ENCODE measurements at places on chromosomes 2 and 18. TPM values are rescaled to one million over a fixed set of nuclear protein-coding genes. Genes with fewer than 3 reads are reported as not detected.
A peak's percentile ranks its signal among the peaks of the same experiment; 100 is the strongest.

The COLEC11 gene
- total RNA-seq: not detected

The CTAGE1 gene
- not detected for total RNA-seq

The CNOT11 gene
- total RNA-seq: 65.1 TPM

The GALNT14 gene
- total RNA-seq: not detected

The SNED1 gene
- total RNA-seq: 8.6 TPM

The CFAP210 gene
- total RNA-seq: not detected

The SERPINB8 gene
- 5.3 TPM for total RNA-seq

The LIMS4 gene
- total RNA-seq: not detected

The KCNG3 gene
- 0.12 TPM for total RNA-seq

The TTC32 gene
- 24.8 TPM for total RNA-seq

DNA sequence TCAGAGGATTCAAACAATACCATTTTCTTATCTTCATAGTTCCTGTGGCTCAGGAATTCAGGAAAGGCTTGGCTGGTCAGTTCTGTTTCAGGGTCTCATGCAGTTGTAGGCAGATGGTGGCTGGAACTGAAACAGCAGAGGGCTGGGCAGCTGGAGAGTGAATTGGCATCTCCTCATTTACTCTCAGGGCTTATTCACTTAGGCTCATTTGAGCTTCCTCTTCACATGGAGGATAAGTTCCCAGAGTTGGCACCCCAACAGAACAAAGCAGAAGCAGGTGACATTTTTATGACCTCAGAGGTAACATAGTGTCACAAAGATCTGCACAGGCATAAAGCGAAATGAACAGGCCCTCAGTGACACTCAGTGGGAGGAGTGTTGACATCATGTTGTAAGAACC lies 66.1 kb downstream of the RBBP8 start:
- H3K4me1 ChIP-seq: peaks cover 6% of the 10 kb centered on the region
- H3K27ac ChIP-seq: no peak overlapping the region
- peaks cover 42% of the 10 kb centered on the region for H3K36me3 ChIP-seq
- no peaks in the 10 kb centered on the region for H3K27me3 ChIP-seq

DNA sequence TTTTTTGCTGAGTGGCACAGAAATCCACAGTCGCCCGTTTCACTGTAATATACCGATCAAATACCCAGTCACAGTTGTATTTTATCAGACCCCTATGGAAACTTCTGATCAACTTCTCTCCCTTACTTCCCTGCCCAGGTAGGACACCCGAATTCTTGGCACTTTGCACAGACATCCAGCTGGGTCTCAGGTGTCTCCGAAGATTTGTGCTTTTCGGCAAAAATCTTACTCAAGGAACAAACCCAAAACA lies 596 bp downstream of the MREG start:
- no peak for DNase-seq
- H3K4me3 ChIP-seq: peak overlapping the region; percentile 82

GRCh38 chr2:16554060-16554583 lies 111.5 kb downstream of the CYRIA start:
- DNase-seq: no peak
- no peaks in the 10 kb centered on the region for H3K4me1 ChIP-seq
- H3K36me3 ChIP-seq: no peaks in the 10 kb centered on the region
- H3K27ac ChIP-seq: no peak overlapping the region

GRCh38 chr2:61759005-61759404 lies 94.9 kb downstream of the FAM161A start:
- H3K4me1 ChIP-seq: peaks cover 13% of the 10 kb centered on the region
- H3K4me3 ChIP-seq: no peak overlapping the region
- peaks cover 2% of the 10 kb centered on the region for H3K27me3 ChIP-seq
- H3K27ac ChIP-seq: no peak overlapping the region
- no peak for DNase-seq

DNA sequence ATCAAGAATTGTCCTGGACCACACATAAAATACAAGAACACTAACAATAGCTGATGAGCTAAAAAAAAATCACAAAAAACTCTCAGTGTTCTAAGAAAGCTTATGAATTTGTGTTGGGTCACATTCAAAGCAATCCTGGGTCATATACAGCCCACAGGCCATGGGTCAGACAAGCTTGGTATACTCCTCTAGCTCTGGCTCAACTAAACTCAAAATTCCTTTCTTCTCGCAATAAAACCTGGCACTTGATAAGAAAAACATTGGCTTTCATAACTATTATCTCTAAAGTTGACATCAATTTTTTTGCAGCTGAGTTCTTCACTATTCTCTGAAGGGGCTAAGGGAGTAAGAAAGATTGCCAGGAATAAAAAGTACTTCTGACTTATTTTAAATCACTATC lies 38.3 kb downstream of the FBXO48 start:
- no peak overlapping the region for H3K4me3 ChIP-seq
- no peak overlapping the region for H3K27ac ChIP-seq
- H3K36me3 ChIP-seq: no peaks in the 10 kb centered on the region
- H3K4me1 ChIP-seq: peaks cover 3% of the 10 kb centered on the region
- H3K27me3 ChIP-seq: no peaks in the 10 kb centered on the region

- no peak overlapping the region for H3K4me3 ChIP-seq
- H3K27ac ChIP-seq: peak overlapping the region; percentile 46
- H3K4me1 ChIP-seq: no peaks in the 10 kb centered on the region
- no peaks in the 10 kb centered on the region for H3K36me3 ChIP-seq
These were observed 9.7 kb downstream of the TCF23 start for GRCh38 chr2:27158468-27158867.

DNA sequence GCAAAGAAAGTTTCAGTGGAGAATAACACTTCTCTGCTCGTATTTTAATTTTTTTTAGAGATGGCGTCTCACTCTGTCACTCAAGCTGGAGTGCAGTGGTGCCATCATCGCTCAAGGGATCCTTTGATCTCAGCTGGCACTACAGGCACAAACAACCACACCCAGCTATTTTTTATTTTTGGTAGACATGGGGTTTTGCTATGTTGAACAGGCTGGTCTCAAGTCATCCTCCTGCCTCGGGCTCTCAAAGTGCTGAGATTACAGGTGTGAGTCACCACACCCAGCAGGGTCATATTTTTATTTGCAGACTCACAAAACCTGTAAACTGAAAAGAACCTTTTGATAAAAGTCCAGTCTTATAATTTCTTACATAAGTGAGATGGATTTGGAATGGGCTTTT lies 2.6 kb downstream of the TRAK2 start:
- peak overlapping the region; percentile 72 for H3K4me3 ChIP-seq
- H3K27me3 ChIP-seq: no peaks in the 10 kb centered on the region
- H3K27ac ChIP-seq: peak overlapping the region; percentile 87
- peaks cover 64% of the 10 kb centered on the region for H3K4me1 ChIP-seq

GRCh38 chr2:226295123-226295522 lies 504.5 kb downstream of the IRS1 start:
- H3K27ac ChIP-seq: no peak overlapping the region
- no peak overlapping the region for H3K4me3 ChIP-seq
- no peaks in the 10 kb centered on the region for H3K4me1 ChIP-seq
- H3K36me3 ChIP-seq: no peaks in the 10 kb centered on the region
- DNase-seq: no peak

GRCh38 chr2:12778811-12779579 lies 62.3 kb downstream of the TRIB2 start:
- H3K36me3 ChIP-seq: no peaks in the 10 kb centered on the region
- H3K4me3 ChIP-seq: no peak overlapping the region
- DNase-seq: no peak
- peaks cover 5% of the 10 kb centered on the region for H3K4me1 ChIP-seq

DNA sequence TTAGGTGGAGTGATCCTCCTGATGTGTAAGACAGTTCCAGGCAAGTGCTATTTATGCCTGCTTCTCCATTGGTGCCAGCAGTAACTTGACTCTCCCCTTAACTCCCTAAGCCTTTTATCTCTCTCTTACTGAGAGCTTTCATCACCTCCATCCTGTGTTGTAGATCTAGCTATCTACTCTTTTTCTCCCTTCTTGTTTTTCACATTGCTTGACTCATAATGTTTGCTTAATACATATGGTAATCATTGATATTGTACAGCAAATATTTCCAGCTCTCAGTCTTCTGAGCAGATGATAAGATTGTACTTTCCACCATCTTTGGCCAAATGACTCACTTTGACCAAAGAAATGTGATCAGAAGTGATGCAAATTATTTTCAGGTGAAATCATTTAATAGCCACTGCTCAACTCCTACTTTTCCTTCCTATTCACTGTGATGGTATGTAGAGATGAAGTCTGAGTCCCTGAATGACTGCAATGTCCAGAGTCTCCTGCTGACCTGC lies 165.0 kb downstream of the PLCL1 start:
- no peak overlapping the region for H3K4me3 ChIP-seq
- no peak overlapping the region for H3K27ac ChIP-seq
- H3K4me1 ChIP-seq: no peaks in the 10 kb centered on the region
- H3K27me3 ChIP-seq: no peaks in the 10 kb centered on the region
- no peak for DNase-seq

DNA sequence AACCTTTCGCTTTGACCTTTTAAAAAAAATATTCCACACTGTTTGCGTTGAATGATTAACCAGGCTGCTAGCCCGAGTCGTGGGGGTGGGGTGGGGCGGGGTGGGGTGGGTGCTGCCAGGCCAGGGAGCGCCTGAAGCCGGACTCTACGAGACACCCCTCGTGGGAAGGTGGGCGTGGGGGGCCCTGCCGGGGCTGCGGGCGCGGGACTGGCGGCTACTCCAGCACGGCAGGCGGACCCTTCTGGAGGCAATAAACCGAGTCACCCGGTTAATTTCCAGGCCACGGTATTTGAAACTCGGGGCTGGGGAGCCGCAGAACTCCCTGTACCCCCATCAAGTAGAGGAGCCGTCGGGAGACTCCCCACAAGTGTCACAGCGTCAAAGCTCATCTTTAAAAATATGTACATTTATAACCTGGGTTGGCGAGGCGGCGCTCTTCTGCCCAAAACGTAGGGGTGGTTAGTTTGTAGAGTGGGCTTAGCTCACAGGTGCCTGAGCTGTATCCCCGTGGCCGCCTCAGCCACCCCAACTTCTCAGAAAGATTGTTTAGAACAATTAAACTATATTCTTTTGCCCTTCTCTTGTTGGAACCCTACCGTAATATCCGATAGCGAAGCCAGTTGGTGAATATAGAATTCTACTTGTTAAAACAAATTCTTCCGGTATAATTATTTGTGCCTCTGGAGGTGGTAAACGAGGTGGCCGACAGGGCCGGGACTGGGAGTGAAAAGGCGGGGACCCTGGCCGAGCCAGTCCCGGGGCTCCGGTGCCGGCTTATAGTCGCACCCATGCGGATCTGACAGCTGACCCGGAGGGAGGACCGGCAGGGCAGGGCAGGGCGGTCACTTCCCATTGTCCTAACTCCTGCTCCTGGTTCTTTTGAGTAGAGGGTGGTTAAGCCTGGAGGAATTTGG lies 1.4 kb downstream of the B3GNT2 start:
- H3K4me3 ChIP-seq: peak overlapping the region; percentile 89
- DNase-seq: peak; percentile 45
- H3K4me1 ChIP-seq: peaks cover 58% of the 10 kb centered on the region

- no peak overlapping the region for H3K4me3 ChIP-seq
- H3K27ac ChIP-seq: no peak overlapping the region
- no peaks in the 10 kb centered on the region for H3K4me1 ChIP-seq
- no peaks in the 10 kb centered on the region for H3K27me3 ChIP-seq
These were observed 24.8 kb downstream of the SANBR start for GRCh38 chr2:61090386-61090921.

DNA sequence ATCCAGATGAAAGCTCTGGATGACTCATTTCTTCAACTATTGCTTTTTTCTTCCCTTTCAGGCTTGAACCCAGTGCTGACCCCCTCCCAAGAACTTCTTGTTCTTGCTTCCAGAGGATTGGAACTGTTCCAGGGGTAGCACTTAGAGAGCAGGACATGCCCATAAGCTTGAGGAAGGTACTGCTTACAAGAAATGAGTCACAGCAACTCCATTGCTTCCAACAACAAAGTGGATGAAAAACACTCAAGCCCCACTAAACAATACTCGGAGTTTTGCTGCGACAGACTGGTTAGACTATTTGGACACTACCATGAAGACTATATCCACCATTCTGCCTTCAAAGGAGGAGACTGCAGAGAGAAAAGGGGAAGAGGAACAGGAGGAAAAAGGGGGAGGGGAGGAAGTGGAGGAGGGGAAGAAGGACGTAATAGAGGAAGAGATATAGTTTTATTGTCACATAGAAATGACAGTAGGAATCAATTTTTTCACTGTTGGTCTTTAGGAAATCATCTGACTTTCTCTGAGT lies 1.6 kb upstream of the EPC2 start:
- peak overlapping the region; percentile 88 for H3K4me3 ChIP-seq
- H3K27ac ChIP-seq: no peak overlapping the region
- H3K27me3 ChIP-seq: peaks cover 24% of the 10 kb centered on the region
- DNase-seq: no peak
- H3K36me3 ChIP-seq: peaks cover 1% of the 10 kb centered on the region
- H3K4me1 ChIP-seq: peaks cover 23% of the 10 kb centered on the region

DNA sequence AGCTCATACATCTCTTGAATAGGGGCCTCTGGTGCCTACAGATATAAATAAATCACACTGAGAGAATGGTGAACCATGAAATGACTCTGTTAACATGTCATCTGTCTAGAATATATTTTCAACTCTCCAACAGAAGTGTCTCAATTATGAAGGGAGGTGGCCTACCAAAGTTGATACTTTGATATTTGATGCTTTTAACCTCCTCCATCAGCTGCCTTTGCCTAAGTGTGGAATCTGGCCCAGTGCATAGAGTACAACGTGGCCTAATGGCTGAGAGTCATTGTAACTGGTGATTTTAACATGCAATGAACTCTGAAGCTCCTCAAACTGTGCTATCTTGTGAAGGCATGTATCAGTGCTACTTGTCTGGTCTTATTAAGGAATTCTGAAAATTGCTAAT lies 93.4 kb downstream of the MYO3B start:
- H3K4me1 ChIP-seq: no peaks in the 10 kb centered on the region
- no peak overlapping the region for H3K4me3 ChIP-seq
- DNase-seq: no peak
- H3K27me3 ChIP-seq: peaks cover 25% of the 10 kb centered on the region
- no peaks in the 10 kb centered on the region for H3K36me3 ChIP-seq

GRCh38 chr2:42032224-42032620 lies 15.6 kb upstream of the PKDCC start:
- H3K36me3 ChIP-seq: no peaks in the 10 kb centered on the region
- H3K4me3 ChIP-seq: no peak overlapping the region
- H3K4me1 ChIP-seq: no peaks in the 10 kb centered on the region
- H3K27me3 ChIP-seq: peaks cover 7% of the 10 kb centered on the region

DNA sequence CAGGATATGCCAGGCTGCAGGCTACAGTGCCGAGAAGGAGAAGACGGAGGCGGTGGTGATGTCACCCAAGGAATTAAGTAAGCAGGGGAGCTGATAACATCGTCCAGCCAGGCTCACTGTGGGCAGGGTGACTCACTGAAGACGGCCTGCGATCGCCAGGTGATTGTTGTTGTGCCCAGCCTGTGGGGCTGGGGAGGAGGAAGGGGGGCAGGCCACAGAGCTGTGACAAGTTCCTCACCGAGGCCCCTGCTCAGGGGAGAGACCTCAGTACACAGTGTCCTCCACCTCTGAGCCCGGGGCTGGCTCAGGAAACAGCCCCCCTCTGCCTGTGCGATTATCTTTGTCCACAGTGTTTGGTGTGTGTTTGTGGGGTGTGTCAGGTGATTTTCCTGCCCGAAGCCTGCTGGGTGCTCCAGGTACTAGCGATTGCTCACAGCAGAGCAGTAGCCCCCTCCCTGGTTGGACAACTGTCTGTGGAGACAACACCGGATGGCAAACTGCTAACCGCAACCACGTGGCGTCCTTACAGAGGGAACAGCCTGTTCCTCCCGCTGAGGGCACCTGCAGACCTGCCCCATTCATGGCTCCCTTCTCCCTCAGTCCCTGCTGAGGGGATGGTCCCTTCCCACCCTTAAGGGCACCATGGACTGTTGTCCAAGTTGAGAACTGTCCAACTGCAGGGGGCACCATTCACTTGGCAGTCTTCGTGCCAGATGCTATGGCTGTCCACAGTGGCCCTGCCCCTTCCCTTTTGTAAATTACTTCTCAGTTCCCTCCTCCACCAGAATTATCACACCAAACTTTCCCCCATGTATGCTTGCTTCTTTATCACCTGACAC lies 95.1 kb downstream of the ZFP36L2 start:
- peak overlapping the region; percentile 59 for H3K4me3 ChIP-seq
- DNase-seq: peak; percentile 91
- peak overlapping the region; percentile 97 for H3K27ac ChIP-seq
- no peaks in the 10 kb centered on the region for H3K27me3 ChIP-seq
